Right atrium auricular region (tissue), 2 donors: ENCODE measurements at places on chromosomes 12 and 14. TPM values are rescaled to one million over a fixed set of nuclear protein-coding genes. Genes with fewer than 3 reads are reported as not detected.

DNA sequence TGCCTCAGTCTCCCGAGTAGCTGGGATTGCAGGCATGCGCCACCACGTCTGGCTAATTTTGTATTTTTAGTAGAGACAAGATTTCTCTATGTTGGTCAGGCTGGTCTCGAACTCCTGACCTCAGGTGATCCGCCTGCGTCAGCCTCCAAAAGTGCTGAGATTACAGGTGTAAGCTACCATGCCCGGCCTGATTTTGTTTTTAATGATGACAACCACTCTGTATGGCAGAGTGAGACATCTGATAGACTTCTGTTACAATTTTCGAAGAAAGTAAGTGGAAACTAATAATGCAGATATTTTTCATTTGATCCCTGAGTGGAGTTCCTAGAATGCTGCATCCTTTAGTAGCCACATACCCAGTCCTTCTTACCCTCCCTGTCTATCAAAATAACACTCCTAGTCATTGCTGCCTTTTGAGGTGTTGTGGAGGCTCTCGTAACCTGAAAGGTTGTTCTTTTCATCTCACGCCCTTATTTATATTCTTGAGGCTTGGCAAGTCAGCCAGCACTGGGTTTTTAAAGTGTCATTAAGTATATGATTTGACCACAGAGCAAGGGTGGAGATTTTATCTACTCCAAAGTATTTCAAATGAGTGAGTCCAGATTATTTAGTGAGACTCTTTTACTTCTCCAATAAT, 5.9 kb upstream of the EID3 start:
- DNase-seq = no peak

GRCh38 chr14:28776482-28777266, 10.1 kb downstream of the FOXG1 start:
- no peak for DNase-seq

- no peak for DNase-seq
These were observed 108.6 kb downstream of the KTN1 start for GRCh38 chr14:55688566-55688965.

NID2 gene
- total RNA-seq = 41.2 TPM

- DNase-seq = no peak
These were observed 53.0 kb upstream of the CORO1C start for GRCh38 chr12:108784270-108784669.

DNA sequence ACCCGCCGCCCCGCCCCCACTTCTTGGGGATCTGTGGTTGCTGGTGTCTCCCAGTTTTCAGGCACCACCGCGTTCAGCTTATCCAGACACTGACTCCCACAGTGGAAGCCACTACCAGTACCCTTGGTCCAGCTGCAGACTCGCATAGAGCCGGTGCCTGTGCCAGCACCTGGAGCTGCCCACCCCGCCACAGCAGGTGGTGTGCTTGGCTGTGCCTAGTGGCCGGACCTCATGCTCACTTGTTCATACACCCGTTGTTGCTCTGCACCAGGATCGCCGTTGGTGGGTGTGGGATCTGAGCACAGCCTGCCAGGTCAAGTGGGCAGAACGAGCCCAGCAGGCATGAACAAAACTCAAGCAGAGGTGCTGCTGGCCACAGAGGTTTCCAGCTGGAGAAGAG, 673.2 kb downstream of the RERGL start:
- no peak for DNase-seq

DNA sequence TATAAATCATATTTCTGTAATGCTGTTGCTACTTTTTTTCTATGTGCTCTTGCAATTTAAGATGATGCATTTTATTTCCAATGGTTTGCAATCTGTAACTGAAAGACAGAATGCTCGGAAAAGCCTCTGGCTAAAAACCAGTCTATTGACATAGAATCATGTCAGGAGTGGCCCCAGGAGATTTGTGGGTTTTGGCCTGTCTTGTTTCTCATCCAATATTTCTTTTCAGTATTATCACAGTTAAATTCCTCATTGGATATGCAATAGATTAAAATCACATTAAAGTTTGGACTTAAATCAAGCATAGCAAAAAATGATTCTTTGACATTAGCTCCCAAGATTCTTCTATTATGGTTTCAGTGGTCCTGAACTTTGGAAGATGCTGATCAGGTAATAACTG, 19.1 kb upstream of the SLC38A2 start:
- no peak for DNase-seq

ADAM21 gene
- total RNA-seq = 0.41 TPM
